Stimulated activated CD8-positive, alpha-beta memory T cell treated with anti-CD3 and anti-CD28 coated beads, Interleukin-2, amount 100 ng/mL, for 48 hours (primary cell): ENCODE measurements at places on chromosomes 1 and 21.

DNA sequence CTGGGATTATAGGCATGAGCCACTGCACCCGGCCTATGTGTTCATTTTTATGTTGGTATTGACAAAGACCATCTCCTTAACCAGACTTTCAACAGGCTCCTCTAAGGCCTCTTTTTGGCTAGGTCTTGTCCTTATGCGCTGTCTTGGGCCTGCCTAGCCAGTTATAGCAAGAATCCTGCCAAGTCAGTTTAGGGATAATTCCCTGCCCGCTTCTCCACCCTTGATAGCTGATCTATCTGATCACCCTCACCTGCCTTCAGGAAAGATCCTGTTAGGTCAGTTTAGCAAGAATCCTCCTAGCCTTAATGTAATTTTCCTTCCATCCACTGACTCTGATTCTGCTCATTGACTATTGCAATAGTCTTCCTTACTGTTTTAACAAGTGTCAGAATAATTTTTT lies 2.4 kb upstream of the B4GALT3 start:
- no peak for DNase-seq

- no peak for DNase-seq
These were observed 1331.7 kb downstream of the MRPL39 start for GRCh38 chr21:24275616-24276015.

- DNase-seq, result no peak
These were observed 46.0 kb downstream of the KCNJ6 start for GRCh38 chr21:37870221-37870620.

DNA sequence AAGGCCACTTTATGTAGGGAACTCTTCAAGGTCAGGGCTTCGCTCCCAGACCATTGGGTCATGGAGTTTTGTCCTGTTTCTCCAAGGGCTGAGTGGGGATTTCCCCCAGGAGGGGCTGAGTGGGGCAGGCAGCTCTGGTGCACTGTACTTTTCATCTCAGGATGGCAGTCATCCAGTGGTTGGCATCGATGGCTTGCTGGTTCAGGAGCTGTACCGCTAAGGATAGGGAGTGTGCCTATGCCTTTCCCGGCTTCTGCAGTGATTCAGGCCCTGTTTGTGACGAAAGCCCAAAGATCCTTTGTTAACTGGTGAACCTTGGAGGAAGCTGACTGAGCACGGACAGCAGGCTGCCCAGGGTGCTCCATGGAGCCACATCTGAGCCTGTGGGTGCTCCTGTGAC lies 100.1 kb upstream of the GADD45A start:
- DNase-seq, result no peak

DNA sequence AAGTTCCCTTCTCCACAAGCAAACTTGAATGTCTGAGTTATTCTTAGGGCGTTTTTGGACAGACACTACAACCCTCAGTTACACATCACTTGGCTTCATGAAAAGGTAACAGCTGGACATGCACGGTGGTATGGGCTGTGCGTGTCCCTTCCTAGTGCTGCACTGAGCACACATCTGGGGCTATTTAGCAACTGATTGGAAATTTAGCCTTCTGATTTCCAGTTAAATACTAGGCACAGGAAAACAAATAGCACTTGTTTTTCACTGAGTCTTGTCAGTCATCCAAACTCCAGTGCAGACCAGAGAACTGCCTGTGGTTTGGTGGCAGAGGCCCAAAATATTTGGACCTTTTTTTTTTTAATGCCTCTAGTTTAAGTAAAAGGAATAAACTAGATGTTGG lies 134.7 kb downstream of the TGFBR3 start:
- DNase-seq, result no peak

DNA sequence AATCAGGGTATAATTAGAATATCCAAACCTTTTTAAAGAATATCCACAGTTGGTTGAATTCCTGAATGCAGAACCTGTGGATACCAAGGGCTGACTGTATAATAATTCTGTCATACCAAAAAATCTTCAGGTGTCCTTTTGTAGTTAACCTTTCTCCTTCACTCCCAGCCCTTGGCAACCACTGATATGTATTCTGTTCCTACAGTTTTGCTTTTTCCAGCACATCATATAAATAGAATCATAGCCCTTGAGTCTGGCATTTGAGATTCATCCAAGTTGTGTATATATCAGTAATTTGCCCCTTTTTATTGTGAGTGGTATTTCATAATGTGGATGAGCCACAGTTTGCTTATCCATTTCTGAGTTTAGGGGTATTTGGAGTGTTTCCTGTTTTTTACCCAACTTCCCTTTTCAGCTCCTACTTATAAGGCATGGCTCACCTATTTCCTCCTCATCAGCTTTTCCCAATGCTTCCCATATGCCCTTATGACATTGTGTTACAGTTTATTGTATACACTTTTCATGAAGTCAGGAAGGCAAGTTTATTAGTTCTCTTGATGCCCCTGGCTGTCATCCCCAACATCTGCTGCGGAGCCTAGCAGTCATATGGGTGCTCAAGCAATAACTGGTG lies 35.0 kb upstream of the AGO1 start:
- DNase-seq, result no peak

- no peak for DNase-seq
These were observed 53.2 kb upstream of the C1orf87 start for GRCh38 chr1:60126723-60127122.

DNA sequence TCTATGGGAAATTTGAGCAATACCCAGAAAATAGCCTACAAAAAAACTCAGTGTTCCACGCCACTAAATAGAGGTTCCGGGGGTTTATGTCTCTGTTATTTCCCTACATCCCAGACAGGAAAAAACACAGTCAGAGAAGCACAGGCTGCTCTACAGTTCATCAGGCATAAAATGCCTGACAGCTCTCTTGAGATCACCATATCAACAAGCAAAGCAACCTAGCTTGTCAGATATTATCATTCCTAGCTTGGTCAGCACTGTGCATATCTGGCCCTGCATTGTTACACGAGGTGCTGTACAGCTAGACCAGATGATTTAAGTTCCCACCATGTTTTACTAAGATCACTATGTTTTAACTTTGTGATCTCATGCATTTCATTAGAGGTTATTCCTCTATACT lies 172.6 kb downstream of the PTPRC start:
- no peak for DNase-seq
